ENCODE measurements at places on chromosomes 2 and 18. TPM values are rescaled to one million over a fixed set of nuclear protein-coding genes. Genes with fewer than 3 reads are reported as not detected.

GRCh38 chr2:15177103-15177502 lies 384.0 kb downstream of the NBAS start:
- DNase-seq, result peak; percentile 64

DNA sequence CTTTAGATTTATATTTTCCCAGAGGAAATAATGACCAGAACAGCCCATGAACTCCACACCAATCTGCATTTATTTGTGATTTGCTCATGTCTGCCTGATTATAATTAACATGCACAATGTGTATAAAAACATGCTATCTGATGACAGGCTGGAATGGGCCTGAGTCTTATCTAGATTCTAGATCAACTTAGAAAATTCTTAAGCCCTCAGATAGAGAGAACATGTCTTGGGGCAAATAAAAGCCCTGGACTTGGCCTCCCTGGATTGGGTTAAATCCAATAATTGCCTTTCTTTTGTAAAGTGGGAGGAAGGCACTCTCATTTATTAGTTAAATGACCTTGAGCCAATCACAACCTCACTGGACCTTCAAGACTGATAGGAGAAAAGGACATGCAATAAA lies 61.8 kb downstream of the EVA1A start:
- no peak for DNase-seq

GRCh38 chr2:20674974-20675679 lies 8.2 kb downstream of the GDF7 start:
- DNase-seq, result no peak

DNA sequence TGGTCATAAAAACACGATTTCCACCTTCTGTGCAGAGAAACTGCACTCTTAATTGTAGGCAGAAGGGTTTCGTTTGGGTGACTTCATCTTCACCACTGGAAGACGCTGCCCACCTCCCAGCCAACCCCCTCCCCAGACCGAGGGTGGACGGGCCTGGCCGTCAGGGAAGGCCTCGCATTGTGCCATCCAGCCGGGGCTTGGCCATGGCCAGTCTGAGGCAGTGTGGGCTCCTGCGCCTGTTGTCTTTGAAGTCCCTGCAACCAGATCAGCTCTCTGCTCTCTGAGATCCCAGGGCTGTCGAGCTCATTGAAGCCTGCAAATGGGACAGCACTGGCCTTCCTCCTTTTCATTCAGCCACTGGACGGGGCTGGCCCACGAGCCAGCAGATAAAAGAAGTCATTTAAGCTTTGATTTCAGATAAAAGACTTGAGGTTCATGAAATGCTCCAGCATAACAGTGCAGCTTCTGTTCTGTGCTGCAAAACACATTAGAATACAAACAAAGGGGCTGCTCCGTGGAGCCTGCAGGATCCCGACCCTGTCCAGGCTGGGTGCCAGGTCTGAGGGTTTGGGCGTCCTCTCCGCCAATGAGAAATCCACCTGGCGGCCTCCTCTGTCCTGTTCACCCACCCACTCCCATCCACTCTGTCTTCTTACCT lies 253.5 kb downstream of the LDLRAD4 start:
- DNase-seq, result no peak

- DNase-seq, result no peak
Measured at GRCh38 chr18:23453680-23454058, 582 bp downstream of the RIOK3 start.

GRCh38 chr18:51235009-51235789 lies 37.7 kb upstream of the MEX3C start:
- peak; percentile 46 for DNase-seq

GRCh38 chr2:31401580-31401979 lies 13.0 kb downstream of the XDH start:
- DNase-seq, result peak; percentile 96

Gene AFG3L2
- 58.6 TPM for total RNA-seq

Gene FLACC1
- 1.2 TPM for total RNA-seq

Measured in Caki2 (cell line).